ENCODE measurements at places on chromosomes 3 and 15. TPM values are rescaled to one million over a fixed set of nuclear protein-coding genes. Genes with fewer than 3 reads are reported as not detected.

GRCh38 chr3:23166845-23167244, 36.3 kb upstream of the UBE2E2 start:
- no peaks in the 10 kb centered on the region for H3K4me1 ChIP-seq
- no peaks in the 10 kb centered on the region for H3K27me3 ChIP-seq
- H3K4me3 ChIP-seq, result no peak overlapping the region
- no peaks in the 10 kb centered on the region for H3K36me3 ChIP-seq
- no peak for DNase-seq
- no peak overlapping the region for H3K27ac ChIP-seq

DNA sequence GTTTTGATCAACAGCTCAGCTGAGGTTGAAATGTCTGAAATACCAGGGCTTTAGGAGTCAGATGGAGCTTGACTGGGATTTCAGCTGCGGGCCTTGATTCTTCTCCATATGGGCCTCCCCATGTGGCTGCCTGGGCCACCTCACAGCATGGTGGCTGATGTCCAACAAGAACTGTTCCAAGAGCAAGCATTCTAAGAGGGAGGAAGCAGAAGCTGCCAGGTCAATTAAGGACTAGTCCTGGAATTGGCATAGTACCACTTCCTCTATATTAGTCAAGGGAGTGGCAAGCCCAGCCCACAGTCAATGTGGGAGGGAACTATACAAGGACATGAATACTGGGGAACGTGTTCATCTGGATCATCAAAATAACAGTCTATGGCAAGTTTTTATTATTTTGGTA, 181.7 kb upstream of the ANKRD28 start:
- no peak overlapping the region for H3K27ac ChIP-seq
- no peak for DNase-seq
- H3K4me3 ChIP-seq, result no peak overlapping the region

Gene PTX3
- total RNA-seq, result 2.7 TPM

Gene FBLN2
- 43.4 TPM for total RNA-seq

Gene LRRIQ4
- total RNA-seq, result not detected

Gene ELP6
- 28.6 TPM for total RNA-seq

Data from kidney (tissue), 22 donors.